ENCODE measurements at places on chromosomes 2 and 18.

DNA sequence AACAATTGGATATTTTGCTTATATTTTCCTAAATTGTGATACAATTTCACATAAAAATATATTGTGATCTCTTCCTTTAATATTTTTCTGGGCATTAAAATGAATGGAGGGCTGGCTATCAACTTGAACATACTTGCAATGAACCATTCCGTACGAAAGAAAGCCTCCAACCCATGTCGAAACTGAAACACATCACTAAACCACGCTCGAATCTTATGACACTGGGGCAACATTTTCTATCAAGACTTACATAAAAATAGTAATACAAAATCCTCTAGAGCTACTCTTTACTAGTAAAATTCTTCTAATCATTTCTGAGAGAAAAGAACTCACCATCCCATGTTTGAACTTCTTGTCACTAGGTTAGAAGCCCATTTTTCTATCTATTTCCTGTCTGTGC lies 132.8 kb upstream of the DOK6 start:
- DNase-seq: no peak

DNA sequence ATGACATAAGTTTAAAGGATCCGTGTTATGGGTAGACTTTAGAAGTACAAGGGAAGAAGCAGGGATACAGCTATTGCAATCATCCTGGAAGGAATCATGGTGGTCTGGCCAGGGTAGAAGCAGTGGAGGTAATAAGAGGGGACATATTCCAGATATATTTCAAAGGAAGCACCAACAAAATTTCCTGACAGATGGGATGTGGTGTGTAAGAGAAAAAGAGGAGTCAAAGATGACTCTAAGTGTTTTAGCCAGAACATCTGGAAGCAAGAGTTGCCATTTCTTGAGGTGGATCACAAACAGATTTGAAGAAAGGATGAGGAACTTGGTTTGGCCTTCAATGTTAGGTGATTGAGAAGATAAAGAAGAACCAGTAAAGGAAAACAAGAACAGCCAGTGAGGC lies 133.1 kb upstream of the CTAGE1 start:
- no peak for DNase-seq

- DNase-seq: no peak
Observed at GRCh38 chr2:47521666-47522285, 118.8 kb downstream of the MSH2 start.

- no peak for DNase-seq
Observed at GRCh38 chr18:74454279-74454751, 2.8 kb downstream of the DIPK1C start.

GRCh38 chr2:145759228-145759915 lies 1239.5 kb upstream of the ZEB2 start:
- DNase-seq: no peak

- DNase-seq: no peak
Observed at GRCh38 chr2:147999126-147999525, 21.4 kb downstream of the ORC4 start.

DNA sequence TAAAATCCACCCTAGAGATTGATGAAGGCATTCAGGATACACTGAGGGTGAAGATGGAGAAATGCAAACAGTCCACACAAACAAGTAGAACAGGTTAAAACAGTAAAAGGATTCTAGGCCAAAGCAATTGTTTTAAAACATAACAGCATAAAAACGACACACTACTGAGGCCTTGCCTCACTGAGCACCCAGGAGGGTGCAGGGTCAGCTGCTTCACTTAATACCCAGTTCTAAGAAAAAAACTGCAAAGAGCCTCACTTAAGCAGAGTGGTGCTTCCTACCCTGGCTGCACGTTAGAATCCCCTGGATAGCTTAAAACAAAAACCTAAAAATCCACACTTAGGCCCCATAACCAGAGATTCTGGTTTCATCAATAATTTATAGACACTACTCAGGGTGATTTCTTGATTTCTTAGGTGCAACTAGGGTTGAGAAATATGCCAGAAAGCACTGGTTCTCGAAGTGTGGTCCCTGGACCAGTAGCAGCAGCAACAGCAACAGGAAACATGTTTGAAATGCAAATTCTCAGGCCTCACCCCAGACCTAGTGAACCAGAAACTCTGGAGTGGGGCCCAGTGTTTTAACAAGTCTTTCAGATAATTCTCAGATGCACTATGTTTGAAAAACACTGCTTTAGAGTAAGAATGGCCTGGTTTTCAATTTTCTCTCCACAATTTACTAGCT lies 279.1 kb downstream of the ZEB2 start:
- DNase-seq: no peak

DNA sequence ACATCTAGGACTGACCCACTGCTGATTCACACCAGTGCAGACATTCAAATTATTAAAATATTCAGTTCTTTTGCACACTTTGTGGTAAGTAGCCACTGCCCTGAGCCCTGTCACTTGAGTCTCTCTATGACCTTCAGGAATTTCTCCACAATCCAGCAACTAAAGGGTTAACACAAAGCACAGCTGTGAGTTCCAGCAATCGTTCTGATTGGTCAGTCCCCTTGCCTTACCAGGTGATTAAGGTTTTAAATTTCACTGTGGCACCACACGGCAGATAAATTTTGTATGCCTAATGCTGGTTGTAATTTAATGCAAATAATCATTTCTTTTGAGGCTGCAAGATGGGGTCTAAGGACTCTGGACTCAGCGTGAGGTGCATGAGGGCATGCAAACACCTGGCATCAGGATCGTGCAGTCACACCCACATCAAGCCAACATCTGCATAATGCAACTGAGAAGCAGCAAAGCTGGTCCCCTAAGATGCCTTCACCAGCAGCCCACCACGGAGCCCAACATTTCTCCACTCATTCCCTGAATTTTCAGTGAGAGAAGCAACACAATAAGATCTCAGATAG lies 36.6 kb downstream of the SLC14A1 start:
- no peak for DNase-seq

- DNase-seq: no peak
Observed at GRCh38 chr18:68056936-68057335, 540.4 kb upstream of the DSEL start.

GRCh38 chr2:42339191-42339912 lies 21.7 kb downstream of the COX7A2L start:
- DNase-seq: no peak

GRCh38 chr2:201260302-201260800 lies at the start of gene CASP8:
Gene CASP8 (plus strand): TSS chr2:201260536. CDS start chr2:201266487, 5,951 bp downstream.
- DNase-seq: no peak

Data from cerebellar nuclear complex (tissue), 1 donor.